ENCODE measurements at places on chromosomes 3 and 15.

DNA sequence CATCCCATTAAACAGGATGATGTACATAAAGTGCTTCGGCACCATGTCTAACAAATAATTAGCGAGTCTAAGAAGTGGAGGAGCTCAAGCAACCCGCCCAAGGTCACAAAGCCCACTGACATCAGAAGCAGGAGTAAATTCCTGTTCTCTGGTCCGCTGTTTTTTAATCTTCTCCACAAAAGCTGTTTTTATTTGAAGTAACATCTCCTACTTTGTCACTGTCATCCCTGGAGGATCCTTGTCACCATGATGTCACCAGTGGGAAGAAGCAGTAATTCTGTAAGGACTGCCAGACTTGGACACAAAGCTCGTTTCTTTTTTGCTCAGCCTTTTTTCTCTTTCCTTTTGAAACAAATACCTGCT is 216.2 kb downstream of the STT3B start:
- DNase-seq = no peak

DNA sequence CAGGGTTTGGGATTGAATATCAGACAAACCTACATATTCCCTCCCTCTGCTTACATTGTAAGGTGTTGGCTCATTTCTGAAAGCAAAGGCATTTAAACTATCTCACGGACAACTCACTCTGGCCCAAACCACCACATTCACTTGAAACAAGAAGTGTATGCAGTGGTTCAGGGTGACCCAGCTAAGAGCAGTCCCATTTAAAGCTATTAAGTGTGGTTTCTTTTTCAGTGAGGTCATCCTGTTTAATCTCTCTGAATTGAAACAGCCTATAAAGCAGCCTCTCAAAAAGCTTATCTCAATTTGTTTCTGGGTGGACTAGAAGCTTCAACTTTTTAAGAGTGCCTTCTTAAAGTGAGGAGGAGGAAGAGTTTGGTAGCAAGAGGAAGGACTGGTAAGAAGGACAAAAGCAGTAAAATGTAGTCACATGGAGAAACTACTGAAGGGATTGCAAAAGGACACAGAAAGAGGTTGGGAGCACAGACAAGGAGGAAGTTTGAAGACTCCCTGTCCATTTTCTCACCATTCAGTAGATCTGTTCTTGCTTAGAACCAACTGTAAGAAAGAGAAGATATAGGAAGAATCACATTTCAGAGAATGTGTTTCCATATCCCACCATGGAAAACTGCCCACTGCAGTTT is 151.6 kb downstream of the TMCO5A start:
- no peak for DNase-seq

- no peak for DNase-seq
These were observed 147.4 kb downstream of the NSUN3 start for GRCh38 chr3:94210256-94210655.

DNA sequence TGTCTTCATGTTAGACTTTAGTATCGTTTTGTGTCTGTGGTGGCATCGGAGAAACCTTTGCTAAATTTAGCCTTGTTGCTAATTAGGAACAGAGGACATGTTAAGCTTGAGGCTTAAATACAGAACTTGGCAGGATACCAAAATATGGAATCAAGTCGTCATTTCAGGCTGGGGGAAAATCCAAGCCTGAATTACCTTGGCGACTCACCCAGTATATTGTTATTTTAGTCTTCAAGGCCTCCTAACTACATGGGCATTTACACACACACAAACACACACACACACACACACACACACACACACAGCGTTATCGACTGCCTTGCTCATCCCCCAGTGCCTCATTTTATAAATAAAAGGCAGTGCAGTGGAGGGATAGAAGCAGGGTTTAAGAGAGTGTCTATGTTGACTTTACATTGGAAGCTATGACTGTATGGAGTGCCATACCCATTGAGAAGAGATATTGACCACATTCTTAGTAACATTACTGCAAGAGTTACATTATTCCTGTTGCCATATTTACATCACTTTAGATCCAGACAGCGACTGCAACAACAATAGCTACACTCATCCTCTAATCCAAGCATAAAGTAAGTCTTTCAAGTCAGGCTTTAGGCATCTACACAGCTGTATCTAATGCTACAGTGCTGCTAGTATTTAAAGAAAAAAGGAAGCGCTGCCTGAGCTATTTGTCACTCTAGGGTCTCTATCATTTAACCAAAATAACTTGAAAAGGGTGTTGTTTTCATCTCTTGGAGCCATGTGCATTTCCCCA is 210.8 kb upstream of the SEMA6D start:
- no peak for DNase-seq

GRCh38 chr15:101451266-101451799 is 38.2 kb downstream of the PCSK6 start:
- no peak for DNase-seq

GRCh38 chr15:62564886-62565633 is 400.0 kb upstream of the C2CD4B start:
- no peak for DNase-seq

DNA sequence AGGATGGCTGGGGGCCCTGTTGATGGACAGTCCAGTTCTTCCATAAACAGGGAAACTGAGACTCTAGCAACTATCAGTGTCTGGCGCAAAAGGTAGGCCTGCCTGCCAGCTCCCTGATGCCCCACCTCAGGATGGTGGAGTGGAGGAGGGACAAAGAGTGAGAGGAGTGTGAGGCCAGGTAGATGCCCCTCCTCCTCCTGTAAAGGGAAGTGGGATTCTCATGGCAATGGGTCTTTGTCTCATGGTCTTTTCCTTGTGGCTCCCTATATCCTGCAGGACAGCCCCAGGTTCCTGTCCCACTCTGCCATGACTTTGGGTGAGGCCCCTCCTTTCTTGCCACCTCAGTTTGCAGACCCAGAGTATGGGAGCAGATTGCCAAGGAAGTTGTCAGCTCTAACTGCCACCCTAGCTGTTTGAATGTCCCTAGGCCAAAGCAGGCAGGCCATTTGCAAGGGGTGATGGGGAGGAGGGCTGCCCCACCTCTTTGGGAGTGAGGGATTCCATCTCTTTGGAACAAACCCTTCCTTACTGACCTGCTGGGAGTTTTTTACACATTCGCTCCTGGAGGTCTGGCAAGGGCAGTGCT is 2.8 kb upstream of the DNAH1 start:
- no peak for DNase-seq

- no peak for DNase-seq
These were observed 150.9 kb upstream of the ABI3BP start for GRCh38 chr3:101144105-101144504.

GRCh38 chr15:67066041-67066958 is 898 bp downstream of the SMAD3 start:
- DNase-seq = peak; percentile 36

Data from CD4-positive, alpha-beta memory T cell (primary cell).